HS-5 (cell line): ENCODE measurements at places on chromosomes 16 and 17.

DNA sequence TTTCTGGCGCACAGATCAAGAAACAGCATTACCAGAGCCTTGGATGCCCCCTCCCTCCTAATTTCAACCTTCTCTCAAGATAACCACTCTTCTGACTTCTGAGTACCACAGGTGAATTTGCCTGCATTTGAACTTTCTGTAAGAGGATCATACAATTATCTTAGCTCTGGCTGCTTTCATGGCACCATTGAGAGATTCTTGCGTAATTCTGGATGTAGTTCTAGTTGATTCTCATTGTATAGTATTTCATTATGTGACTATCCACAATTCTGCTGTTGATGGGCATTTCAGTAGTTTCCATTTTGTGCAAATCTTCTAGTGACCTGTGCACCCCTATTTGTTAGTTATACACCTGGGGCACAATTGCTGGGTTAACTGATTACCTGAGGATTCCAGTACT, 7.5 kb downstream of the CDH3 start:
- DNase-seq = no peak

DNA sequence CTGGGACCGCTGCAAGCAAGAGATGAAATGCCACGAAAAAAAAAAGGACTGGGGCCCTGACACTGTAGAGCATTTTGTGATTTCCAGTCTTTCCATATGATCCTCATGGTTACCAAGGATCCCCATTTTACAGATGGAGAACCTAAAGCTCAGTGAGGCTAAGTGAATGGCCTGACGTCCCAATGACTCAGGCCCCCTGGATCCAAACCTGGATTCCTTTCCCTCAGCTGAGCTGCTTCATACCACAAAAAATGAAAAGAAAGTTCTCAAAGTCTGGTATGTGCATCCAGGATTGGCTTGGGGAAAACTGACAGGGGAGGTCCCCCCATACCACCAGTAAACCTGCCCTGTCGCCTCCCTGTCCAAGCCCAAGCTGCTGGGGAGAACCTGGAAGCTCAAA, 80.5 kb downstream of the TEX14 start:
- DNase-seq = no peak

GRCh38 chr16:13866073-13866472, 53.9 kb upstream of the ERCC4 start:
- DNase-seq = peak; percentile 23

GRCh38 chr16:64481497-64481896, 640.4 kb downstream of the CDH11 start:
- DNase-seq = no peak

DNA sequence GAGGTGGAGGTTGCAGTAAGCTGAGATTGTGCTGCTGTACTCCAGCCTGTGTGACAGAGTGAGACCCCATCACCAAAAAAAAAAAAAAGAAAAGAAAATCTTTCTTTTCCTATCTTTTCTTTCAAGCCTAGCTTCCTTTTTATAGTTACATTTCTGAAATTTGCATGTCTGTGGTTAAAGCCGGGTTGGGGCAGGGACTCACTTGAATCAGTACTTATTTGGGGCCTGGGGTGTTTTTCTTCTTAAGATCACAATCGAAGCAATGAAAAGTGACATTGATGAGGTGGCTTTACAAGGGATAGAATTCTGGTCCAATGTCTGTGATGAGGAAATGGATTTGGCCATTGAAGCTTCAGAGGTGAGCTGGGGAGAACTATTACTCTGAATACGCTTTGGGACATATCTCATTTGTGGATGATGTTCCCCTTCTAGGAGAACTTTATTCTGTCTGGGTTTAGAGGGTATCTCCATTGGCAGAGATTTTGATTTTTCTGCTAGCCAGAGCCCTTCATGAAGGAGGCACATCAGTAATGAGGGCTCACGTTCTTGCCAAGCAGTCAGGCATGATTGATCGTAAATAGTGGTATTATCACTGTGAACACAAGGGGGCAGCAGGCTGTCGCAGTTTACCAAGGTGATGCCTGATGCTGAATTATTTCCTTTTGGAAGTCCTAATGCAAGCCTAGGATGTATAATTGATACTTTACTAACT, 14.3 kb downstream of the KPNB1 start:
- DNase-seq = no peak

- no peak for DNase-seq
These were observed 5.7 kb downstream of the CALB2 start for GRCh38 chr16:71364133-71364681.

GRCh38 chr17:45081047-45081703, 20.1 kb downstream of the NMT1 start:
- no peak for DNase-seq

GRCh38 chr16:34648-34987, 18.8 kb downstream of the POLR3K start:
- no peak for DNase-seq

GRCh38 chr17:57406131-57406980, 150.0 kb downstream of the MSI2 start:
- DNase-seq = no peak

GRCh38 chr17:266701-267667, 85.5 kb upstream of the DOC2B start:
- no peak for DNase-seq
